ENCODE measurements at places on chromosomes 7 and 10.

GRCh38 chr10:17624996-17625395, 7.8 kb upstream of the HACD1 start:
- no peak for DNase-seq

GRCh38 chr7:121026159-121026558, 37.6 kb downstream of the CPED1 start:
- DNase-seq = no peak

DNA sequence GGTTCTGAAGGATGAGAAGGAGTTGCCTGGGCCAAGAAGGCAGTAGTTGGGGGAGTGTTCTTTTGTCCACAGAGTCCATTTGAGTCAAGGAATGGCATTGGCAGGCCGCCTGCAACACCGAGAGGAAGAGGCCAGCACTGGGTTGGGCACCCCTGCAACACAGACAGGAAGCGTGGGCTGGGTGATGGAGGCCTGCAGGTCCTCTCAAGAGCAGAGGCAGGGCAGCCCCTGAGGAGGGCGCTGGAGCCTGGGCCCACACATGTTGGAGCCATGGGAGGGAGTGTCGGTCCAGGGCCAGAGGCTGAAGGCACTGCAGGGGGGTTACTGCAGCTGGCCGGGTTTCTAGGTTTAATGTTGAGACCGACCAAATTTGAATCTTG, 137.3 kb downstream of the PTPN20 start:
- DNase-seq = peak; percentile 22

DNA sequence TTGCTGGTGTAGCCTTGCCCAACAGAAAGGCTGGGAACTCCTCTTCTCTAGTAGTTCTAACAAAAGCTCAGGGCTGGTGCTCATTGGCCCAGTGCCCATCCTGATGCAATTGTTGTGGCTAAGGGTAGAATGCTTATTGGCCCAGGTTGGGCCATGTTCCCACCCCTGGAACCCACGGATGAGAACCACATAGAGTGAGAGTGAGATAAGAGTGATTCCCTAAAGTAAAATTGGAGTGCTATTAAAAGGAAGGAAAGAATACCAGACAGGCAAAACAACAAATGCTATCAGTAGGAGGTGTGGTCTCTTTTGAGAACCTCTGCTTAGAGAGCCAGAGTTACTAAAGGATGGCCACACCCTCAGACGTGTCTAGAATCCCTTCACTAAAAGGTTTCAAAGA, 49.2 kb downstream of the LGI1 start:
- DNase-seq = no peak

GRCh38 chr10:89829887-89830269, 128.5 kb downstream of the KIF20B start:
- DNase-seq = no peak

DNA sequence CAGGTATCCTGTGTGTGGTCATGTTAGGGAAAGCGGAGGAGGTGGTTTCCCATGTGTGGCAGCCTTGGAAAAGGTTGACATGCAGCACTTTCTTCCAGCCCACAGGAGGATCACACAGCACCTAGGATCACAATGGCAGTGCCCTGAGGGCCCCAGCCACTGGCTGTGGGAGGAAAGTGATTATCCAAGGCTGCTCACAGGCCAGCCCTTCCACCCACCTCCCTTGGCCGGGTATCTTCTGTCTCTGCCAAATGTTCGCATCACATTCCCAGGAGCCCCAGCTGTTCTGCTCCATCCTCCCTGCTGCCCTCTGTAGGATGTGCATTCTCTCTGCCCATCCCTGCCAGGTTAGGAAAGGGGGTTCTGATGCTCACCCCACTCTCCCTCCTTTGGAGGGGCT, 2.5 kb upstream of the MLXIPL start:
- no peak for DNase-seq

DNA sequence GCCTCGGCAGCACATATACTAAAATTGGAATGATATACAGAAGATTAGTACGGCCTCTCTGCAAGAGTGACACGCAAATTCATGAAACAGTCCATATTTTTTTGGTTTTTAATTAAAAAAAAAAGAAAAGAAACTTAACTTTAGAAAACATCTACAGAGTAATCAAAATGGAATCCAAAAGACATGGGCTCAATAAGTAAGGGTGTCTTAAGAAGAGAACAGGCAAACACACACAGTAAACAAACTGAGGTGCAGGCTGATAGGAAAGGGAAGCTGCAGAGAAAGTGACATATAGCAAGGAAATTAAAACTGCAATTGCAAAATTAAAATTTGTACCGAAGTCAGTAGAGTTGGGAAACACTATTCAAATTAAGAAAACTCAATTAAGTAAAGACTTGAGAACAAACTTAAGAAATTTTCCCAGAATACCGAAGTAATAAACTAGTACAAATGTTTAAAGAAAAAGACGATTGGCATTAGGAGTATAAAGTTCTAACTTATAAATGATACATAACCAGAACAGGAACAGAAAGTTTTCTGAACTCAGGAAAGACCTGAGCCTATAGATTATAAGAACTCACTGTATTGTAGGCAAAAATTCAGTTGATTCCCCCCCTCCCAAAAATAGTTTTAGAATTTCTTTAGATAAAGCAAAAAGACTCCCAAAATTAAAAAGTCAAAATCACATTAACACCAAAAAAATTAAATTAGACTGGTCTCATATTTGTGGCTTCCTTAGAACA, 16.3 kb downstream of the MTPN start:
- no peak for DNase-seq

GRCh38 chr7:12735923-12736322, 48.5 kb downstream of the ARL4A start:
- no peak for DNase-seq
